ENCODE measurements at places on chromosomes 3 and 15. TPM values are rescaled to one million over a fixed set of nuclear protein-coding genes. Genes with fewer than 3 reads are reported as not detected.

The CELSR3 gene
- total RNA-seq = 1.7 TPM

The ZNF660 gene
- total RNA-seq = 0.67 TPM

The SERINC4 gene
- 0.17 TPM for total RNA-seq

The OXTR gene
- total RNA-seq = 8.0 TPM

The SERPINI2 gene
- not detected for total RNA-seq

The SLC51A gene
- total RNA-seq = not detected

The IL1RAP gene
- 63.2 TPM for total RNA-seq

The ECE2 gene
- total RNA-seq = not detected

- no peak for DNase-seq
Observed at GRCh38 chr3:196641333-196642054, 2.0 kb downstream of the NRROS start.

DNA sequence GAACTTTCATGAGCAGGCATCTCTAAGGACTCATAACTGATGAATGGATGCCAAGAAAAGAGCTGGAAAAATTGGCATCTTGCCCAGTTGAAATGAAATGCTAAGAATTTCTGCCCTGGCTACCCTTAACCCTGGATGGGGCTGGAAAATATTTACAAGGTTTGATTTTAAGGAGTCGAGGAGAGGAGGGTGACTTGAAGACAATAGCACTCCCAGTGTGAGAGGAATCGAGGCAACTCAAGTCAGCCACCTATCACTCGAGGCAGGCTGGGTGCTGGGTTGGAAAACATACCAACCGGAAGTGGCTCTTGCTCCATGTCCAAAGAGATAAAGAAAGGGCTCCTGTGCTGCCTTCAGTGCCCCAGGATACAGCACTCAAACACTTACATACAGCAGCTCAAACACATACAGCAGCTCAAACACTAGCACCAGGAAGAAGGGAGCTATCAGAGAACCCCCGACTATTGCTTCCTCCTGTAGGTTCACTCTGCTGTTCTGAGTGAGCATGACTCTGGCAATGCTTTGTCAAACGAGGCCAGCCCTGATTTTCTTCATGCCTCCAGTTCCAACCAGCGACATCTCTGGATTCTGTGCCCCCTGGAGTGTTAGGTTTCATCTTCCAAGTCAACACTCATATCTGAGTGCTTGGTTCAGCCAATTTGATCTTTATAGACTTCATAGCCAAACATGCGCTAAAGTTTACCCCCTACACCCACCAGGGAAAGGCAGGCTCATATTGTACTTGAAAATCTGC is 4.9 kb downstream of the PRICKLE2 start:
- no peak for DNase-seq

DNA sequence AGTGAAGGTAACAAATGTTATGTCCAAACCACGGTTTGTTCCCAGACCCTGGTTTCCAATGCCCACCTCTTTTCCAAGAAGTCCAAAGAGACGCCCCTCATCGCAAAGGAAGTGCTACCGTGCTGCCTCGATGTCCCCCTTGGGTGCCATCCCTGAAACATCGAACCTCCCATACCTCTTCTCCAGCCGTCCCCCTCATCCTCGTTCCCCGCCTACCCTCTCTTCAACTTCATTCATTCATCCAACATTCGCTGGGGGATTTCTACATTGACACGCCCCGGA is 467 bp downstream of the TIPIN start:
- no peak for DNase-seq

DNA sequence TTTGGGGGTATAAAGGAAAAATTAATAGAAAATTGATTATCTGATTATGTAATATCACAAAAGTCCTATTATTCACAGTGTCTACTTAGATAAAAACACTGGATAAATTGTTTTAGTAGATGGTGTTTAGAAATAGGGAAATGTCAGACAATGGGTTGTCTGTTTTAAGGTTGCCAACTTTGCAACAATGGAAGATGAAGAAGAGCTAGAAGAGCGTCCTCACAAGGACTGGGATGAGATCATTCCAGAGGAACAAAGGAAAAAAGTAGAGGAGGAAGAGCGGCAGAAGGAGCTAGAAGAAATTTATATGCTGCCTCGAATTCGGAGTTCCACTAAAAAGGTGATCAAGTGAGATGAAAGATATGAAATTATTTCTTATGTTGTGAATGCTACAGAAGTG is 84.0 kb downstream of the CHD2 start:
- DNase-seq = no peak

GRCh38 chr3:131283862-131284261 is 97.7 kb upstream of the NUDT16 start:
- DNase-seq = no peak

- DNase-seq = peak; percentile 55
Observed at GRCh38 chr15:34437687-34438086, at the start of gene GOLGA8A. Gene GOLGA8A, minus strand, starts transcription at chr15:34437808. Its CDS starts 48,117 bp downstream, at chr15:34389691.

DNA sequence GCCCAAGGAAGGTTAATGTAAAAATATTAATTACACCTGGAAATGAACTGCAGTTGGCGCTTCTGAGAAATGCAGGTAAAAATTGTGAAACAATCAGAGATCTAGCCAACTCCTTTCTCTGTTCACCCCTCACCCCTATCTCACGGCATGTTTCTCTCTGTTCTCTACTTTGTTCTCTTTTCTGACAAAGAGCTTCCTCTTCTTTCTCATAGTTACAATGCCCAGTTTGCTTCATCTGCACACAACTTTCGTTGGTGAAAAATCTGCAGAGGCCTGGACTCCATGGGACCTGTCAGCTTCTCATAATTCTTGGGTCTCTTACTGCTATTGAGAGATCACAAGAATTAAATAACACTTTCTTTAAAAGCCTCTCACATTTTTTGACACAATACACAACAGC is 212.9 kb upstream of the LRRN1 start:
- no peak for DNase-seq

DNA sequence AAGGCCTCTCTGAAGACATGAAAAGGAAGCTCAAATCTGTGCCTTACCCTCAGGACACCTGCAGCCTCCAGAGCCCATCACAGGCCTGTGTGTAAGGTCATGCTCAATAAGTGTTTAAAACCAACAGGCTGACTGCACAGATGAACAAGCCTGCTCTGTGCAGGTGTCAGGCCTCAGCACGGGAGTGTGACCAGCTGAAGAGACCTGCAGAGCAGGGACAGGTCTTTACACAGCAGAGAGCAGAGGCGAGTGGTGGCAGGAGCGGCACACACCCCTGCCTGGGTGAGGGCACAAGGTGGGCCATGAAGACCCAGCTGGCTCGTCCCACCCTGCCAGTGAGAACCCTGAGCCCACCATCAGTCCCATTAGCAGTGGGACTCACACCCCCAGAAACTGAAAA is 56.9 kb downstream of the ROPN1B start:
- DNase-seq = no peak

GRCh38 chr3:159898147-159898546 is 90.5 kb upstream of the IL12A start:
- DNase-seq = no peak

DNA sequence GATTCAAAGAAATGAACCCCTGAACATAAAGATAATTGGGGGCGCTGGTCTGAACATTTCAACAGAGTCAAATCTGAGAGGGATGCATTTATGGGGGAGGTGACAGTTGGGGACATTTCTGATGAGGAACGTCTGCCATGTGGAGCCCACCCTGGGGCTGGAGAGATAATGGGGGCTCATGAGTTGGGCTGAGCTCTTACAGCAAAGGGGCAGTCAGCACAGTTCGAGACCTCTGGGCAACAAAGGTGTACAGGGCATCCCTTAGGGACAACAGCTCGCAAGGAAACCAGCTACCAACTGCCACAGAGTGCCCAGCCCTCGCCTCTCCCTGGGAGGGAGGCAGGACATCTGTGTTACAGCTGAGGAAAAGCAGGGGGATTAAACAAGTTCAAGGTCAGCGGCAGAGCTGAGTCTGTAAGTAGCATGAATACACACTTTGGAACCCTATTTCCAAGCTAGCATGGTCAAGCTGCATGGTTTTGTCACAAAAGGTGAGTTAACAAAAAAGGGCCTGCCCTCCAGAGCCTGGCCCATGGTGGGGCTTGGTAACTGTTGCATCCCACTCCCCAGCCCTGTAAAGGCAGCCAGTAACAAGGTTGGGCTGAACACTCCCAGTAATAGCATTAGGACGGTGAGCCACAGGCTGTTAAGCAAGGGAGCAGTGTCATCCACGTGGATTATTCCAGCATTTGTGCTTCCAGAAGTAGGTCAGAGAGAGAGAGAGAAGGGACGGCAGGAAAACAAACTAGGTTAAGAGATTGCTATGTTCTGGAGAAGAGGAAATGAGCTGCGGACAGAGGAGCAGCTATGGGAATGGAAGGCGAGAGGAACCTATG is 4.3 kb downstream of the GNB5 start:
- DNase-seq = no peak

DNA sequence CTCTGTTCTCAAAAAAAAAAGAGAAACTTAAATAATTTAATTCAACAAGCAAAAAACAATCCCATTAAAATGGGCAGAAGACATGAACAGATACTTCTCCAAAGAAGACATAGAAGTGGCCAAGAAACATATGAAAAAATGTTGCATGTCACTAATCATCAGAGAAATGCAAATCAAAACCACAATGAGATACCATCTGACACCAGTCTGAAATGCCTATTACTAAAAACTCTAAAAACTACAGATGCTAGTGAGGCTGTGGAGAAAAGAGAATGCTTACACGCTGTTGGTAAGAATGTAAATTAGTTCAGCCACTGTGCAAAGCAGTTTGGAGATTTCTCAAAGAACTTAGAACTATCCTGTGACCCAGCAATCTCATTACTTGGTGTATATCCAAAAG is 382.9 kb downstream of the OTOL1 start:
- no peak for DNase-seq

GRCh38 chr3:59464187-59464586 is 414.4 kb upstream of the CFAP20DC start:
- DNase-seq = peak; percentile 69

- DNase-seq = no peak
Observed at GRCh38 chr3:37740471-37740870, 121.2 kb upstream of the CTDSPL start.

- DNase-seq = no peak
Observed at GRCh38 chr3:107283948-107284347, 93.3 kb upstream of the CCDC54 start.

- no peak for DNase-seq
Observed at GRCh38 chr3:190588570-190588969, 74.7 kb downstream of the IL1RAP start.

GRCh38 chr3:121718205-121718846 is 31.2 kb downstream of the GOLGB1 start:
- DNase-seq = no peak

DNA sequence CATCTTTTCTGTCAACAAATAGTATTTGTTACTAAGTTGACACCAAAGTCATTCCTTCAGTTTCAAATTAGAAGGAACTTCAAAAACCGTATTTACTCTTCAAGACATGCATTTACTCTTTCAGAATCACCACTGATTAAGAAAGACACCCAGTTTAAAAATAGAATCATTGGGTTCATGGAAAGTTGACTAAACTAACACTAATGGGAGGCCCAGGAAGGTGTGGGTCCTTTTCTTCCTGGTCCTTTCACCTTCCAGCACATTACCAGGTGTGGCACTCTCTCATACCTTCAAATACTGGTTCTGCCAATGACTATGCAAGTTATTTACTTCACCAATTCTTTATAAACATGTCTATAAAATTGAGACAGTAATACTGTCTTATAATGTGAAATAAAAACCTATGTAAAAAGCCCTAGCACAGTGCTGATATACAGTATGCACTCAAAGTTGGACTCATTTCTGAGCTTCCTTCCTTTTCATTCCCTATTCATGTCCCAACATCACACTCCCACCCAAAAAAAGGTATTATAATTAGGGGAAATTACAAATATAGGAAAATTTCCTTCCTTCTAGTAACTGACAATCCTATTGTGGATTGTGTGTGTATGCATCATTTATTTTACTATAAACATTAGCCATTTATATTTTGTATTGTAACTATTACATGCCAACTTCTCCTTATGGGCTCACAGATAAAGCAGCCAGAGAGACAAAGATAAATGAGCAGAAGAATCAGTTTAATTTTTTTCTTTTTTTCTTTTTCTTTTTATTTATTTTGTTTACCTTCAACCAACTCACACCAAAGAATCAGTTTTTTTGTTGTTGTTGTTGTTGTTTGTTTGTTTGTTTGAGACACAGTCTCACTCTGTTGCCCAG is 48.9 kb downstream of the LRRFIP2 start:
- no peak for DNase-seq

- DNase-seq = peak; percentile 19
Observed at GRCh38 chr3:171056528-171056927, 30.0 kb upstream of the SLC2A2 start.
